Osteocyte (in vitro differentiated cells): ENCODE measurements at places on chromosomes 2 and 18. TPM values are rescaled to one million over a fixed set of nuclear protein-coding genes. Genes with fewer than 3 reads are reported as not detected.

Gene MROH2A
- not detected in 2 replicates for total RNA-seq

Gene TFPI
- 325 and 334 TPM in 2 replicates for total RNA-seq

Gene CGREF1
- total RNA-seq = 1.2 and 1.9 TPM in 2 replicates

Gene RAB6C
- total RNA-seq = not detected in 2 replicates

Gene CRYGC
- not detected in 2 replicates for total RNA-seq

Gene DPP4
- not detected in 2 replicates for total RNA-seq

Gene DUSP11
- total RNA-seq = 24.7 and 25.0 TPM in 2 replicates

Gene SNTG2
- total RNA-seq = not detected in 2 replicates

DNA sequence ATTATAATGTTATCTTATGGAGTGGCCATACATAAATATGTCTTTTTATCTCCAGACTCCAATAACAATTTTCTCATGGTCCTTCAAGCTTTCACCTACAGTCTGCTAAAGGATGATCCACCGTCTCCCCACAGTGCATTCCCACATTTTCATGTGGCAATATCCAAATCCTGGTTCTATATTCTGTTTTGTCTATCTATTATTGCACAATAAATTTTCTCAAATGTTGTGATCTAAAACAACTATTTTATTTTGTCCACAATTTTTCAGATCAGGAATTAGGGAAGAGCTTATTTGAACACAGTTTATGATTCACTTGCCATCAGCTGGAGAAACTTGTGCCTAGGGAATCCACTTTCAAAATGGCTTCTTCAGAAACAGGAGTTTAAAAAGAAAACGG lies 614.4 kb upstream of the TMEFF2 start:
- DNase-seq = no peak
- peaks cover 27% of the 10 kb centered on the region for H3K27me3 ChIP-seq
- no peaks in the 10 kb centered on the region for H3K36me3 ChIP-seq
- no peak overlapping the region for H3K27ac ChIP-seq
- H3K4me3 ChIP-seq = no peak overlapping the region

DNA sequence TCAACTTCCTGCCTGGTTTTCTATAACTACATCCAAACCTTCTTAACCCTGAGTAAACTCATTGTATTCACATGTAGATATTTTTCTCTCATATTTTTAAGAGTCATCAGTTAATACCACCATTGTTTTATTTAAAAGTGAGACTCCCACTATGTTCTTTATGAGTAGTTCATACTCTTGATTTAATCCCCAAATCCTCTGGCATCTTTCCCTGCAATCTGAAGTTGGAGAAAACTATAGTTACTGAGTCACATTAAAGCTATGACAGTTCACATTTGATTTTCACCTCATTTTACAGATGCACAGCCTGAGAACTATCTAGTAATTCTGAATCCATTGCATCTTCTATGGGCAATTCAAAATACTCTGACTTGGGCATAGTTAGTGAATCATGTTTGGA lies 1358.7 kb upstream of the NRXN1 start:
- no peak overlapping the region for H3K27ac ChIP-seq
- DNase-seq = no peak
- H3K27me3 ChIP-seq = no peaks in the 10 kb centered on the region
- H3K36me3 ChIP-seq = no peaks in the 10 kb centered on the region

- H3K27ac ChIP-seq = no peak overlapping the region
- no peaks in the 10 kb centered on the region for H3K36me3 ChIP-seq
- no peaks in the 10 kb centered on the region for H3K27me3 ChIP-seq
- H3K4me1 ChIP-seq = no peaks in the 10 kb centered on the region
Measured at GRCh38 chr2:129575431-129575830, 404.0 kb upstream of the RAB6C start.

DNA sequence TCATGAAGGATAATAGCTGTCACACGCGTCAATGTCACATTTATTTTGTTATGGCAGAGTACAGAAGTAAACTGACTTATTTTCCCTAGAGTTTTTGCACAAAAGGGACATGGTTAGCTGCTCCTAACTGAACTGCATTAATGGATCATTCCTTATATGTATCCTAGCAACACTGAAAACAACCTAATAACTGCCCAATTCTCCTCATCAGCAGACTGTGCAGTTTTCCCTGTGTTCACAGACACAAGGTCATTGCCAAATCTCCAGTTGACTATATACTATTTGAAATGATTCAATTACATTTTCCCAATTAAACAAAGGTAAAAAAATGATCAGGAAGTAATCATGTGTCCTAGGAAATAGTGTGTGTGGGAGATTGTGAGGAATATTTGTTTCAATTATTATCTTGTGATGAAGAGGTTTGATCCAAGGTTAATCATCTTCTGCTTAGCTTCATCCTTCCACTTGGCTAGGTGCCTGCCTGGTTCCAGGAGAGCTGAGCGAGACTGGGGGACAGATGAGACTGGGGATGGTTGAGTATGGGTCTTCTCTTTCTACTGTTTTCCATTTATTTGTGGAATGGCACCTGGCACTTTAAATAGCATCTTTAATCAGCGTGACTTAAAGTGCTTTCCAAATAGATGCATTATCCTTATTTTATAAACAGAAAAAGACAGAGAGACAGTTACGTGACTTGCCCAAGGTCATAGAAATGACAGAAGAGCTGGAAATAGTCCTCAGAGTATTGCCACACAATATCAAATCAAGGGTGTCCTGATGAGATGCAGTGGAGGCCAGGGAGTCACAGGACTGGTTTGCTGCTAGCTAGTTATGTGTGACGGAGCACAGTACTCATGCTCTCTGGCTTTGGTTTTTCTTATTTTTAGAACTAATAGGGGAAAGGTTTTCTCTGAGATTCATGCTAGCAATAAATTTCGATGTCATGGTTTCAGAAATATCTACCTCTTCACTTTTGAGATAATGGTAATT lies 335.6 kb downstream of the PIK3C3 start:
- no peak overlapping the region for H3K27ac ChIP-seq
- no peak for DNase-seq
- H3K4me3 ChIP-seq = no peak overlapping the region
- no peaks in the 10 kb centered on the region for H3K36me3 ChIP-seq
- H3K4me1 ChIP-seq = no peaks in the 10 kb centered on the region

GRCh38 chr2:118046634-118047210 lies 32.9 kb upstream of the CCDC93 start:
- DNase-seq = no peak
- H3K27me3 ChIP-seq = peaks cover 69% of the 10 kb centered on the region
- H3K27ac ChIP-seq = no peak overlapping the region

- peaks cover 6% of the 10 kb centered on the region for H3K27me3 ChIP-seq
- H3K27ac ChIP-seq = no peak overlapping the region
- no peak for DNase-seq
- peaks cover 8% of the 10 kb centered on the region for H3K4me1 ChIP-seq
Measured at GRCh38 chr18:7437870-7438269, 129.2 kb upstream of the PTPRM start.

GRCh38 chr2:216151313-216152025 lies 42.3 kb downstream of the XRCC5 start:
- H3K36me3 ChIP-seq = peaks cover 63% of the 10 kb centered on the region
- DNase-seq = no peak
- H3K4me1 ChIP-seq = no peaks in the 10 kb centered on the region
- H3K27ac ChIP-seq = no peak overlapping the region

- peak; percentile 34 for DNase-seq
- no peak overlapping the region for H3K27ac ChIP-seq
- H3K27me3 ChIP-seq = peaks cover 66% of the 10 kb centered on the region
- H3K4me3 ChIP-seq = no peak overlapping the region
- no peaks in the 10 kb centered on the region for H3K36me3 ChIP-seq
Measured at GRCh38 chr2:1869987-1870386, 125.7 kb upstream of the PXDN start.

DNA sequence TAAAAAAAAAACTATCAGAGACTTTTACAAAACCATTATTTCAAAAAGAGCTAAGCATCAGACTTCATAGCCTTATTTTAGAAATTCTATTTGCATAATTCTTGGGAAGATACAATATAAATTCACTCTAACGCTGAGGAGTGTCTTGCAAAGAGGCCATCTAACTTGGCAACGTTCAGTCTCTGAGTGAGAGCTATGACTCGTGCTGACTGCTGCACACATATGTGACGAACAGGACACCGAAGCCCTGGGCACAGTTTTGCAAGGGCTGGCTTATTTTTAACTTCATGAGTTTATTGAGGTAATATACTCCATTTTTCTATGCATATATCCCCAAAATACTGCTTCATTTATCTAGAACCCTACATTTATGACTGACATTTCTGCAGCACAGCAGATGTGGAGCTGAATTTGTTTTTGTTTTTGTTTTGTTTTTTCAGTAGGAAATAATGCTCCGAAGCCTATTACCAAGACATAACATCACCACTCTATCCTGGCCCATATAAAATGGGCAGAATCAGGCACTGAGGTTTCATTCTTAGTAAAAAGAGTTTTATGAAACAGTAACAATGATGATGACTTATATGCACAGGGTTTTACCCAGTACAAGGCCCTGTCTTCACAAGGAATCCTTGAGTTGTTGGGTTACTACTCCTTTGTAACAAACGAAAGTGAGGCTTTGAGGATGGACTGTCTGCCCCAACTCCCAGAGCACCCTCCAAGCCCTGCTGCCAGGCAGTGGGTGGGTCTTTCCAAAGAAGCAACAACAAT lies 68.3 kb downstream of the CRACDL start:
- no peak overlapping the region for H3K27ac ChIP-seq
- DNase-seq = no peak
- no peaks in the 10 kb centered on the region for H3K36me3 ChIP-seq
- H3K4me3 ChIP-seq = no peak overlapping the region
- H3K27me3 ChIP-seq = peaks cover 1% of the 10 kb centered on the region

- no peaks in the 10 kb centered on the region for H3K27me3 ChIP-seq
- peak overlapping the region; percentile 20 for H3K27ac ChIP-seq
- no peak overlapping the region for H3K4me3 ChIP-seq
- H3K4me1 ChIP-seq = peaks cover 29% of the 10 kb centered on the region
- DNase-seq = no peak
Measured at GRCh38 chr2:217289907-217290280, 430.0 kb upstream of the TNP1 start.

GRCh38 chr2:1860931-1861330 lies 116.6 kb upstream of the PXDN start:
- no peak for DNase-seq
- no peaks in the 10 kb centered on the region for H3K4me1 ChIP-seq
- H3K4me3 ChIP-seq = no peak overlapping the region
- no peaks in the 10 kb centered on the region for H3K36me3 ChIP-seq
- no peak overlapping the region for H3K27ac ChIP-seq

DNA sequence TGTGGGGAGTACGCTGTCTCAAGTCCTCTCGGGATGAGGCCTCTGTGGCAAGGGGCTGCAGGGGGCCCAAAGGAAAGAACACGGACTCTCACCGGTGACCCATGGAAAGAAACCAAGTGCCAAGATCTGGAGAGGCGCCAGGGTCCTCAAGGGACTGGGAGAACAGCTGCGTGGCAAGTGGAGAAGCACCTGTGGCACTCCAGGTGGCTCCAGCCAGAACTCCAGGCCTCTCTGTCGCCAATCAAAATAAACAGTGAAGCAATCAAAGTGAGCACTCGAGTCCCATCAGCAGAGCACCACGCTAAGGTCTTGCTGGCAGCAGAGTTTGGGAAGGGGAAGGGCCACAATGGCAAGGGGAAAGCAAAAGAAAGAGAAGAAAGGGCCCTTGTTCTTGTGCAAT lies 54.7 kb downstream of the BCL2 start:
- no peaks in the 10 kb centered on the region for H3K4me1 ChIP-seq
- no peaks in the 10 kb centered on the region for H3K27me3 ChIP-seq
- no peak overlapping the region for H3K27ac ChIP-seq
- no peak overlapping the region for H3K4me3 ChIP-seq
- DNase-seq = no peak
- no peaks in the 10 kb centered on the region for H3K36me3 ChIP-seq

- no peak for DNase-seq
- no peaks in the 10 kb centered on the region for H3K36me3 ChIP-seq
- no peak overlapping the region for H3K4me3 ChIP-seq
- H3K4me1 ChIP-seq = no peaks in the 10 kb centered on the region
Measured at GRCh38 chr2:198657512-198658121, 800.1 kb downstream of the SATB2 start.

DNA sequence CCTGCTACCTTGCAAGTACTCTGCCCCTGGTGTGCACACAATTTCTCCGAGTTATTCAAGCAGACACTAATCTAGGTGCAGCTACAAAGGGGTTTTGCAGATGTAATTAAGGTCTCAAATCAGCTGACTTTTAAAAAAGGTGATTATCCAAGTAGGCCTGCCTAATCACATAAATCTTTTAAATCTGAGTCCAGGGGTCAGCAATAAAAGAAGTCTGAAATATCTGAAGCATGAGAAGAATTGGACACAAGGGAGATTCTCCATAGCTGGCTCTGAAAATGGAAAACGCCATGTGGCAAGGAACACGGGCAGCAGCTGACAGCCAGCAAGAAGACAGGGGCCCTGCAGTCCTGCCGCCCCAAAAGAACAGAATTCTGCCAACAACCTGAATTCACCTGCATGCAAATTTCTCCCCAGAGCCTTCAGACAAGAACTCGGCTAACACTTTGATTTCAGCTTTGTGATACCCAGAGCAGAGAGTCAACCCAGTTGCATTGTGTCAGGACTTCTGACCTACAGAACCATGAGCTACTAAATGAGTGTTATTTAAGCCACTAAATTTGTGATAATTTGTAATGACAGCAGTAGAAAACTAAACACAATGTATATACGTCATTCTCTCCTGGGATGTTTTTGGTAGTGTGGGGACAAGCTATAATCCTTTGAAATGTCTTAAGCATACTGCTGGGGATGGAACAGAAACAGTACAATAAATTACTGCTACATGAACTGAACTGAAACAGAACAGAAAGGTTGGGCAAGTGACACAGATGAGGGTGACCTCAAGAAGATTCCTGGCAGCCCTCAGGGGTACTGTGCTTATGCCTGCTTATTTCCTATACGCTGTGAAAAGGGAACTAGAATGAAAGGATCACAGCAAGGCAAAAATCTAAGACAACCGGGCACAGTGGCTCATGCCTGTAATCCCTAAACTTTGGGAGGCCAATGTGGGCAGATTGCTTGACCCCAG lies 3.2 kb downstream of the INO80C start:
- H3K4me1 ChIP-seq = peaks cover 76% of the 10 kb centered on the region
- peak overlapping the region; percentile 45 for H3K27ac ChIP-seq
- no peak overlapping the region for H3K4me3 ChIP-seq
- no peaks in the 10 kb centered on the region for H3K36me3 ChIP-seq
- no peak for DNase-seq
- H3K27me3 ChIP-seq = no peaks in the 10 kb centered on the region

- no peak overlapping the region for H3K4me3 ChIP-seq
- peaks cover 13% of the 10 kb centered on the region for H3K4me1 ChIP-seq
- peaks cover 16% of the 10 kb centered on the region for H3K27me3 ChIP-seq
- no peak for DNase-seq
Measured at GRCh38 chr2:201618744-201619662, 24.3 kb downstream of the TMEM237 start.
